ENCODE measurements at places on chromosomes 6 and 20. TPM values are rescaled to one million over a fixed set of nuclear protein-coding genes. Genes with fewer than 3 reads are reported as not detected.

DNA sequence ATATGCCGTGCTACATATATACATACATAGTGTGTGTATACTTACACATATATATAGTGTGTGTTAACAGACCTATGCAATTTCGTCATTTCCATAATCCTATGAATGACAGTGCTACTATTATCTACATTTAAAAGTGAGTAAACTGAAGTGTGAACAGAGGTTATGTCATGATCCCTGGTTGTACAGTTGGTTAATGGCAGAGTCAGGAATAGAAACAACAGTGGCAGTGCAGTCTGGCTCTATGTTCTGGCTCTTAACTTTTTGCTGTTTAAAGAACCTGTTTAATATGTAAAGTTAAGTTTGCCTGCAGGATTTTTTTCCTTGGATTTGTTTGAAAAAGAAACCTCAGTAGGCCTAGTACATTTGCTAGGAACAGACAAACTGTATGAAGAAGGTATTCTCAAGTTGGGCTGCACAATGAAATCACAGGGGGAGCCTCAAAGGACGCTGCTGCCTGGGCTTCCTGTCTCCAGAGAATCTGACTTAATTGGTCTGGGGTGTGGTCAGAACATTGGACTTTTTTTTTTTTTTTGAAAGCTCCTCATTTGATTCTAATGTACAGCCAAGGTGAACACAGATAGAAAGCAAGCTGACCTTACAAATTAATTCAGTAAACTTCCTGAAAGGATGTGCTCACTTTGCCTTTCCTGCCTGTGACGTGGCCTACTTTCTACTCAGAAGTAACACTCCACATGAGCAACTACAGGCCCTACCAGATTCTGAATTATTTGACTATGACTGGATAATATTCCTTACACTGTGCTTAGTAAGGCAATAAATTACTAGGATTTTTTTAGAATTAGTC lies 29.4 kb downstream of the PLCB1 start:
- DNase-seq = peak; percentile 23

DNA sequence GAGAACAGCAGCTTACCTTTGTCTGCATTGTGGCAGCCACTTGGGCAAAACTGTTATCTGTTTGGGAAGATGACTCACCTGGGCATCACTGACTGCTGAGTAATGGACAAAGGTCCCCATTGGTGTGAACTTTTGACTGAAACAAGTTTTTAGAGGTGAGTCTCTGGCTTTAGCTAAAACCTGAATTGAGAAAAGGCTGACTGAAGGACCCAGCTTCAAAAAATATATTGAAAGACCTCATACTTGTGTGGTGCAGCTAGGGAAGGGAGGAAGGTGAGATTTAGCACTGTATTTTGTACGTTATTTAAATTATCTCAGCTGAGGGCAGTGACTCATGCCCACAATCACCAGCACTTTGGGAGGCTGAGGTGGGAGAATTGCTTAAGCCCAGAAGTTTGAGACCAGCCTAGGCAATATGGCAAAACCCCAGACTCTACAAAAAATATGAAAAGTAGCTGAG lies 4.5 kb upstream of the CITED2 start:
- DNase-seq = peak; percentile 39

DNA sequence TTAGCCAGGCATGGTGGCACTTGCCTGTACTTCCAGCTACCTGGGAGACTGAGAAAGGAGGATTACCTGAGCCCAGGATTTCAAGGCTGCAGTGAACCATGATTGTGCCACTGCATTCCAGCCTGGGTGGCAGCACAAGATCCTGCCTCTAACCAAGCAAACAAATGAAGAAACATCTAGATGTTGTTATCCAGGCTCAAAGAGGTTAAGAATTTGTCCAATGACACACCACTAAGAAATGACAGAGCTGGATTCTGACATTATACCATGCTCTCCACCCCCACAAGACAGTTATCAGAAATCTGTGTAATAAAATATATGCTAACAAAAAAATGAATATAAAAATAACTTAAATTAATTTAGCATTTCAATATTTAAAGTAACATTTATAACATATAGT lies 925.5 kb upstream of the SLC35B3 start:
- DNase-seq = peak; percentile 1

GRCh38 chr20:48295445-48295903 lies 510.2 kb upstream of the SULF2 start:
- peak; percentile 94 for DNase-seq

DNA sequence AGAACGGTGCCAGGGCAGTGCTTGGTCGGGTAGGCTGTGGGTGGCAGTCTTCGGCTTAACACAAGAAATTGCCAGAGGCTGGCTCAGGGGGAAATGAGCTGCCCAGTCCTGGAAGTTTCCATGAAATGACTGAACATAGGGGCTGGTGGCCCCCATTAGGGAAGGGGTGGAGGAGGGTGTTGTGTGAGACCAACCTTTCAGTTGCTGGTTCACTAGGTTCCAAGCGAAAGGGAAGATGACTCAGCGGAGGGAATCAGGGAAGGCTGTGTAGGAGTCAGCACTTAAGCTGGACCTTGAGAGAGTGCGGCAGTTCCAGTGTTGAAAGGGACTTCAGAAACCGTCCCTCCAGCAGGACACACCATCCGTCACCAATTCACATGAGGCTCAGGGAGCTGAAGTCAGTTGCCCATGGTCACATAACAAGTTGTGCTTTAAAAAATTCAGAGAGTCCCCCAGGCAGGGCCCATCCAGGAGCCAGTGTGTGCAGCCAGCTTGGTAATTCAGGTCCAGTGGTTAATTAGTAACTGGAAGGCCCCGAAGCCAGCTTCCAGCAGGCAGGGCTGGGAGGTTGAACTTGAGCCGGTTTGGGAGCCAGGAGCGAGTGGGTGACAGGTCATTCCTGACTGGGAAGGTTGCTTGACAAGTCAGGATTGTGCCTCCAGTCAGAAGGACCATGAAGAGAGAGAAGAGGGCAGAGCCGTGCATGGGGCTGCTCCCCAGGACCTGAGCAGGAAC lies at the start of gene SGK2:
SGK2 (plus strand) TSS at position 616 of the 735 bp plus-strand sequence. CDS start 7,469 bp downstream, outside the sequence.
- DNase-seq = peak; percentile 43

DNA sequence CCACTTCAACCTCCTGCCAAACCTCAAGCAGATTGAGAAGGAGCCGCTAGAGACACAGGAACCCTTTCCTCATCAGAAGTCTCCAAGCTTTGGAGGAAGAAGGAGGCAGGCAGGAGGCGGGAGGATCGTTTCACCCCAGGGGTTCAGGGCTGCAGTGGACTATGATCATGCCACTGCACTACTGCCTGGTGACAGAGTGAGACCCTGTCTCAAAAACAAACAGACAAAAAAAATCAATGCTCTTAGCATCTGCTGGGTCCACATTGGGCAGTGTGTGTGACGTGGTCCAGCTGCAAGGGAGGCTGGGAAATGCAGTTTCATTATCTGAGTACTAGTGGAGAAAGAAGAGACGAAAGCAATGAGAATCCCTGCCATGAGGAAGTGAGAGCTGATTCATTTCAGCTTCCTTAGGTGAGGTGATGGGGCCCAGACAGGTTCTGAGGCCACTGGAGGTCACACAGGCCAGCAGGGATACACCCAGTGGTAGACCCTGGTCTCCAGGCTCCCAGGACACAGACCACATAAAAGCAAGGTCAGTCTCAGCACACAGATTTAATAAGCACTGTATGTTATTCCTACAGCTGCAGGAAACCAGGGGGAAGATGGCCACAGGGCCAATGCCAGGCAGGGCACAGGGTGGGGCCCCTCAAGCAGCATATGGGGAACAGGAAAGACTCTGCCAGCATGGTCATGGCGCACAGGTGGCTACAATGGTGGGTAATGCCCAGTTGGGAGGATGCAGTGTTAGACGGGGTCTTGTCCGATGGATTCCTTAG lies 4.3 kb downstream of the GFRA4 start:
- DNase-seq = no peak

DNA sequence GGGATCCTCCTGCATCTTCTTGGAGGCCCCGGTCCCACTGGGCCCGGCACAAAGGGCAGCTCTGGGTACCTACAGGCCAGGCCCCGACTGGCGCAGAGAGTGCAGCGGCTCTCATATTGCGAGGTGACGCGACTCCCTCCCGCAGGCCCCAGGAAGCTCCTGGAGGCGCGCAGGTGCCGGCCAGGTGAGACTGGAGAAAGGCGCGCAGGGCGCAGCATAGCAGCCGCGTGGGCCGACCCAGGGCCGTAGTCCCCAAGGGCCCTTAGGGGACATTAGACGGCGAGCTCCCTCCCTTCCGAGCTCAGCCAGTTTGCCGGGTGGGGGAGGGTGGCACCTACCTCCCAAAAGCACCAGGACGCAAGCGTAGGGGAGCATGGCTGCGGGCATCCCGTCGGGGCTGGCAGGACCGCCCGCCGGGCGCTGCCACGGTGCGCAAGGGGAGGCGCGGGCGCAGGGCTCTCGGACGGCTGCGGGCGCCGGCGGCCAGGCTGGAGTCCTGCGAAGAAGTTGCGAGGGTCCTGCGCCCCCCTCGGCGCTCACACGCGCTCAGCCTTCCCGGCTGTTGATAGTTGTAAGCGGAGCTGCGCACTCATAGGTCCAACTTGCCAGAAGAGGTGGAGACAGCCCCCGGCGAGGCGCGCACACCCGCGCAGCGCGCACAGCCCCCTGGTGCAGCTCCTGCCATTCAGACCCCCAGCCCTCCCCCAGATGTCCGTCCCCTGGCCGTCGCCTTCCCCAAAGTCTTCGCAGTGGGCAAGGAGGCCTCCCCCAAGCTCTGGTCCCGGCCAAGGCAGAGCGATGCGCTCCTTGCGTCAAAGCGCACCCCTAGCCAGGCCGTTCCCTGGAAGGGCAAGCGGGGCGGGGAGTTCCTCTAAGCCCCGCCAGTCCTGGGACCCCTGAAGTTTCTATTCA lies 622 bp downstream of the APCDD1L start:
- peak; percentile 19 for DNase-seq

OPN5 gene
- total RNA-seq = not detected

VGLL2 gene
- total RNA-seq = not detected
